Liver (tissue), 10 donors: ENCODE measurements at places on chromosomes 3 and 15. TPM values are rescaled to one million over a fixed set of nuclear protein-coding genes. Genes with fewer than 3 reads are reported as not detected.
A peak's percentile ranks its signal among the peaks of the same experiment; 100 is the strongest.

SFMBT1 gene
- 17.8 TPM for total RNA-seq

PRSS50 gene
- 0.33 TPM for total RNA-seq

GOLGA6L9 gene
- 0.89 TPM for total RNA-seq

IQCF5 gene
- total RNA-seq, result not detected

LCTL gene
- total RNA-seq, result not detected

POTEB3 gene
- total RNA-seq, result not detected

PIF1 gene
- 7.3 TPM for total RNA-seq

ASB14 gene
- total RNA-seq, result not detected

SCAANT1 gene
- not detected for total RNA-seq

DNA sequence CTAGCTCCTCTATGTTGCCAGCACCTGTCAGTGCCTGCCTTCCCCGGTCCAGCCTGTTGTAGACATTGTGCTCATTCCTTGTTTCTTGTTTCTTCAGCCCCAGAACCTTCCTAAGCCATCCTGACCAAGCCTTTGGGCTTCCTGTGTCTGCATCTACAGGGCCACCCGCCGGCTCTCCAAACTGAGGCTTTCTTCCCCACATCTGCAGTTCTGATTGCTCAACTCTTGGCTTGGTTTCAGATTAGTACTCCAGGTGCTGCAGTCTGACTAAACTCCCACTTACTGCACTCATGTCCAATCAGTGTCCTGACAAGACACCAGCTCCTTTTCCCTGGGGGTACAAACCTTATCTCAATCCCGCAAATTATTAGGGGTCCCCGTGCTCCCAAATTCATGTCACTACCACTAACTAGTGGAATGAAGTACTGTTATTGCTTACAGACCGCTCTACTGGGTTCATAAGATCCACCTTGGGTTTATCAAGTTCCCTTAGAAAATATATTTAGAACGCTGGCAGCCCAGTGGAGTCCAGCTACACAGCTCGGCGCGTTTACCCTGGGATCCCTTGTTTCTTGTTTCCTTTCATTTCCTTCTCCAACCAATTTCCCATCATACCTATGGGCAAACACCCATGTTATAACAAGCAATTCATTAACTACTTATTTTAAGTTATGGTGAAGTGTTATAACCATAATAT, 114.2 kb upstream of the TJP1 start:
- H3K27ac ChIP-seq, result no peak overlapping the region
- H3K27me3 ChIP-seq, result no peaks in the 10 kb centered on the region
- H3K4me3 ChIP-seq, result no peak overlapping the region

DNA sequence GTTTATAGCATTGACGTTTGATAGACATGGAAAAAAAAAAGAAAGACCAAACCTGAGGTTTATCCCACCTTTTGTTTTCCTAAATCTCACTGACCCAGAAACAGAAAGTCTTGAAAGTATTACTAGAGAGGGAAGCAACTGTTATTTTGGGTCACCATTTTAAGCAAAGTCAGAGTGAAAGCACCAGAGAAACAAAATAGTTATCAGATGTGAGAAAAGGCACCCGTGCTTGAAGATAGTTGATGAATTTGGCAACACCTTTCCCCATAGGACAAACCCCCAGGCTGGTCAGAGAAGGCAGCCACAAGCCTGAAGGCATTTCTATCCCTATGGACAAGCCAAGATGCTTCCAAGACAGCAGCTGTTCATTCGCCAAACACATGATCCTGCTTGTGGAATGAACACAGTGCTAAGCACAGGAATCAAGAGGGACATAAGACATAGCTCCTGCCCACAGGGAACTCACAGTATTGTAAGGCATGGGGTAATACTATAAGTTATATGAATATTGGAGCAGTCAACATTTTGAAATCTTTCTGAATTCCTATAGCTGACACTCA, 170.9 kb downstream of the ERC2 start:
- no peak overlapping the region for H3K27ac ChIP-seq
- no peak for DNase-seq
- no peak overlapping the region for H3K4me3 ChIP-seq
- no peaks in the 10 kb centered on the region for H3K4me1 ChIP-seq
- no peaks in the 10 kb centered on the region for H3K27me3 ChIP-seq

- peak; percentile 86 for DNase-seq
- no peaks in the 10 kb centered on the region for H3K36me3 ChIP-seq
- H3K4me1 ChIP-seq, result peaks cover 32% of the 10 kb centered on the region
- H3K27me3 ChIP-seq, result no peaks in the 10 kb centered on the region
- peak within 1 kb of the TSS; percentile 99 for H3K27ac ChIP-seq
These were observed at the start of gene GABPB1 for GRCh38 chr15:50354838-50355618. Gene GABPB1, minus strand, starts transcription at chr15:50355198. Its CDS starts 45,400 bp downstream, at chr15:50309798.

DNA sequence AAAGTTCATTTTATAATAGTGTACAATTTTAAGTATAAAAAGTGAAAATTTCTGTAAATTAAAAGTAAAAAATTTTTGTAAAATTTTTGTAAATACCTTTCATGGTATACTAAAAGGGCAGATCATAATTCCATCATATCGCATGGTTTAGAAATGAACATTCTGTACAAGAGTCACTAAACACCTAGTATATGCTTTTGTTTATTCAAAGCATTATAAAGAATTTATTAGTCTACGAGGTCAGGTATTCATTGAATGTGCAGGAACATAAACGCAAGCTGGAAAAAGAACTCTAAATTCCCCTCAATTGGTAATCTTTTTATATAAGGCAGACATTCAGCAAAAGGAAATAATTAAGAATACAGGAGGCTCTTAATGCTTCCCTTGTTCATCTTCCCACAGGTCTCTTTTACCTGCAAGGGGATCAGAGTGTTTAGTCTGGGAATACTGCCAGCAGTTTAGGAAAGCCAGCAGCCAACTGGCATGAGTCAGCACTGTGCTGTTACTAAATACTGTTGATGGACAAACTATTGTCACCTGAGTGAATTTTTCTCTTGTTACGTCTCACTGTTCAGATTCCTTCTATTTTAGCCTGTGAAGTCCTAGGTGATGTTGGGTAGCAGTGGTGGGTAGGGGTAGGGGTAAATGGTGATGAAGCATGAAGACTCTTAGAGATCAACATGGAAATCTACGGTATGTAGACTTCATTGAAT, 70.1 kb downstream of the UQCC5 start:
- H3K36me3 ChIP-seq, result peaks cover 46% of the 10 kb centered on the region
- H3K4me3 ChIP-seq, result no peak overlapping the region
- H3K27me3 ChIP-seq, result no peaks in the 10 kb centered on the region
- peaks cover 11% of the 10 kb centered on the region for H3K4me1 ChIP-seq

DNA sequence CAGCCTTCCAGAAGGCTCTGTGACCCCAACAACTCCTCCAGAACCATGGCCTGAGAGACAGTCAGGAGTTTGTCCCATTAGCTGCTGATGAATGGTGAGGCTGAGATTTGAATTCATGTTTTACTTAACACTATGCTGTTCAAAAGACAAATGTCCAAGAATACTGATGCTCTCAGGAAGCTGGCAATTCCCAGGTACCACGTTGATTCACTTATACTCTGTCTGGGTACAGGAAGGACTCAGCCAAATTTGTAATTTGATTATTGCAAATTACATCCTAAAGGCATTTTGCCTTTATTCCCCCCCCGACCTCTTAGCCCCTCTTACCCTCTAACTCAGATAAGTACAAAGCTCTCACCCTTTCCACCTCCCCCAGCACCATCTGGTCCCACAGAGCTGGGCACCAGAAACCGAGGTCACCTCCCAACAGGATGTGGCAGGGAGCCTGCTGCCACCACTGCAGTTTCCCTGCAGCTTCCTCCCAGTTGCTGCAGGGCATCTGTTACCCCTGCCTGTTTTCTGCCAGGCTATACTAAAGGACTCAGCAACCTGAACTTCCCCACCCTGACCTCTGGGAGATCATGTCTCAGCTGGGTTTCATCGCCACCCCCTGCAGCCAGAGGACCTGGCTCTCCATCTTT, 33.6 kb downstream of the EAF1 start:
- H3K27ac ChIP-seq, result no peak overlapping the region
- H3K4me3 ChIP-seq, result no peak overlapping the region
- DNase-seq, result no peak

DNA sequence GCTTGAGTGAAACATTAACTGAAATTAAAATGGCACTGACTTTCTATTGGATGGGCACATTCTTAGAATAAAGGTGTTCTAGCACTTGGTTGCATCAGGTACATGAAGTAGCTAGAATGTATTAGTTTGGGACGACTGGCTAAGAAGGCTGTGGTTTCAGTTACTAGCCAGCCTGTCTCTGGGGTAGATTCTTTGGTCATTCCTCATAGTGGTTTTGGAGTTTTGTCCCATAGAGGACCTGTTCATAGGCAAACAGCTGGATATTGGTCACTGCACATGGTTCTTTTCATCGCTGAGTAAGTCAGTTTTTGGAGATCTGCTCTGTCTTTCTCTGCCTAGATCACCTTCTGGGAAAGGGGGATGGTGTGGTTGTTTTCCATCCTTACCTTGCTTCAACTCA, 55.3 kb downstream of the ADAMTSL3 start:
- H3K36me3 ChIP-seq, result peaks cover 5% of the 10 kb centered on the region
- H3K4me3 ChIP-seq, result no peak overlapping the region
- H3K4me1 ChIP-seq, result no peaks in the 10 kb centered on the region
- no peaks in the 10 kb centered on the region for H3K27me3 ChIP-seq
- H3K27ac ChIP-seq, result no peak overlapping the region
- DNase-seq, result no peak

GRCh38 chr3:128311441-128311844, 155.2 kb downstream of the DNAJB8 start:
- H3K36me3 ChIP-seq, result no peaks in the 10 kb centered on the region
- no peak overlapping the region for H3K4me3 ChIP-seq
- no peak overlapping the region for H3K27ac ChIP-seq
- DNase-seq, result peak; percentile 19

DNA sequence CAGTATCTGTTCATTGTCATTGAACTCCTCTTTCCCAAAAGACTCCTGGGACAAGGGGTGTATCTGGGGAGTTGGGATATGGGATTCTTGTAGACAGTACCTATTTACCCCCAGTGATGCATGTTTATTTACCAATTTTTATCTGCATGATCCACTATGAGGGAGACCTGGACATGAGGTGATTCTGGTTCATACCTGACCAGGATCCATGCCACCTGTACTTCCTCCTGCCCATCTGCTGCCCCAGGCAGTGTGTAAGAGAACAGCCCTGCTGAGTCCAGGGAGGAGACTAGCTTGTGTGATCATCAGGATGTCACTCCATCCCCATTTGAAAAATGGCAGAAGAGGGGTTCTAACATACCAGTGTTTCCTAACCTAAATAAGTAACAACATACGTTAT, 3.1 kb upstream of the TPRG1 start:
- no peaks in the 10 kb centered on the region for H3K4me1 ChIP-seq
- H3K27me3 ChIP-seq, result no peaks in the 10 kb centered on the region
- no peak overlapping the region for H3K27ac ChIP-seq
- H3K4me3 ChIP-seq, result no peak overlapping the region

DNA sequence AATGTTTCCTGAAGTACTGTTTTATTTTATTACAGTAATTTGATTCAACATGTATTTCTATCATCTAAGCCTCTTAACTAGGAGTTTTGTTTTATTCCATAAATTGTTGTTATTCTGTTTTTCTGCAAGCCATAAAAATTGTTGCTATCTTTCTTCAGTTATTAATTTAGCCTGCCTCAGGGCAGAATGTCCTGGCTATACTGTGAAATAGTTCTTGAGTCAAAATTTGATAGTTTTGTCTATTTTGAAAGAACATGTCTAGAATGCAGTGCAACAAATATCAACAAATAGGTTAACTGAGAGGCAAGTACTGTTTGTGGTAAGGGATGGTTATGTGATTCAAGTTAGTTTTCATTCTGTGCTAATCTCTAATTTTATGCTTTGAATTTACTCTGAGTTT, 63.9 kb downstream of the PPARG start:
- H3K4me1 ChIP-seq, result no peaks in the 10 kb centered on the region
- no peaks in the 10 kb centered on the region for H3K36me3 ChIP-seq
- H3K4me3 ChIP-seq, result no peak overlapping the region
- H3K27me3 ChIP-seq, result no peaks in the 10 kb centered on the region
- no peak for DNase-seq

GRCh38 chr3:172659246-172660002, 51.4 kb downstream of the NCEH1 start:
- no peak for DNase-seq
- H3K27me3 ChIP-seq, result no peaks in the 10 kb centered on the region
- no peak overlapping the region for H3K4me3 ChIP-seq
- no peaks in the 10 kb centered on the region for H3K4me1 ChIP-seq
- no peak overlapping the region for H3K27ac ChIP-seq
- H3K36me3 ChIP-seq, result no peaks in the 10 kb centered on the region

- no peak for DNase-seq
- H3K36me3 ChIP-seq, result no peaks in the 10 kb centered on the region
- H3K4me3 ChIP-seq, result no peak overlapping the region
- H3K27me3 ChIP-seq, result no peaks in the 10 kb centered on the region
These were observed 10.8 kb upstream of the PDIA3 start for GRCh38 chr15:43735416-43735815.

GRCh38 chr3:14424711-14425580, 22.5 kb downstream of the SLC6A6 start:
- no peaks in the 10 kb centered on the region for H3K27me3 ChIP-seq
- H3K4me3 ChIP-seq, result no peak overlapping the region
- H3K27ac ChIP-seq, result no peak overlapping the region
- no peak for DNase-seq
- H3K36me3 ChIP-seq, result no peaks in the 10 kb centered on the region
- H3K4me1 ChIP-seq, result no peaks in the 10 kb centered on the region

DNA sequence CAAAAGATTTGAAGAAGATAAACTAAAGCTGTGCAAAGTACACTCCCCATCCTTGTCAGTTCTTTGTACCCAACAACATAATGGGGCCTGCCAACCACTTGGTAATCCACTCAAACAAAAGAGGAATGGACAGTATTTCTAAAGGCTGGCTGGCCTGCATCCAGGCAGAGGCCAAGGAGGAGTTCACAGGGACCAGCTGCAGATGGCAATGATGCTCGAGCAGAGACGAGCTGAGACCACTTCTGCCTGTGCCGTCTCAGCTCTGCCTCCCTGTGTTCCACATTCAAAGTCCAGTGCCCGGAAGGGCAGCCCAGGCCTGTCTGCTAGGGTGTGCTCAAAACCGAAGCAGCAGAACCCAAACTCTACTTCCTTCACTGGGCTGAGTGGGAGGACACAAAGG, 14.3 kb downstream of the CXCR6 start:
- no peak overlapping the region for H3K27ac ChIP-seq
- no peak overlapping the region for H3K4me3 ChIP-seq
- H3K36me3 ChIP-seq, result peaks cover 78% of the 10 kb centered on the region

DNA sequence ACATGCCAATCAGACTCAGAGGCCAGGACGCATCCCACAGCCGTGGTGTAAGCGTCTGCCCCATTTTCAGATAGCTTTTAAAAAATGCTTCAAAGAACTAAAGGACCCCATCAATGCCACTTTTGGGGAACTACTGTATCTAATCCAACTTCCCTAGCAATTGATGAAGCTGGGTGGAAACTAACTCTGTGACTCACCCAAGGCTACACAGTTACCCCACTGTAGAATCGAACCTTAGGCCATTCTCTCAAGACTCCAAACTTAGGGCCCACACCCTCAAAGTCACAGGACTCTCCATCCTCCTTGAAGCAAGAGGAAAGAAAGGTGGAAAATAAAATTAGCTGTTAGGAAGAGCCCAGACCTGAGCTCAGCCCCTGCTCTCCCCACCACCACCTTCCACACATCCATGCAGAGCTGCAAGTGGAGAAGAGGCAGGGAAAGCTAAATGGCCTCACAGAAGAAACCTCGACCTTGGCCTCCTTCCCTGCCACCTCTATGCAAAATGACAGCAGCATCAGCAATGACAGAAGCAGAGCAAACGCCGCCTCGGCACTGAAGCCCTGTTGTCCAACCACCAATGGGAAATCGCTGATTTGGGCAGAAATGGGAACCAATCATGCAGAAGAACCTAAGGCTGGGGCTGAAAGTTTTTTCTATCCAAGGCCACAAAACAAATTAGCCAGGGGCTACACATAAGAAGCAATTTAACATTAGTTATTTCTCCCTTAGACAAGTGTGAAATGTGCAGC, 22.2 kb downstream of the ANP32A start:
- no peak for DNase-seq
- H3K36me3 ChIP-seq, result no peaks in the 10 kb centered on the region
